Neural progenitor cell (in vitro differentiated cells): ENCODE measurements at places on chromosomes 5 and 9. TPM values are rescaled to one million over a fixed set of nuclear protein-coding genes. Genes with fewer than 3 reads are reported as not detected.

- no peak overlapping the region for H3K4me3 ChIP-seq
- no peak overlapping the region for H3K27ac ChIP-seq
- no peaks in the 10 kb centered on the region for H3K36me3 ChIP-seq
- DNase-seq, result no peak
- no peaks in the 10 kb centered on the region for H3K27me3 ChIP-seq
- no peaks in the 10 kb centered on the region for H3K4me1 ChIP-seq
Measured at GRCh38 chr5:167001246-167001645, 1290.2 kb upstream of the WWC1 start.

- H3K27ac ChIP-seq, result no peak overlapping the region
- H3K4me1 ChIP-seq, result peaks cover 6% of the 10 kb centered on the region
- no peaks in the 10 kb centered on the region for H3K27me3 ChIP-seq
- DNase-seq, result peak; percentile 84
Measured at GRCh38 chr9:35553670-35554543, 51.2 kb upstream of the TESK1 start.

GRCh38 chr9:127937388-127938297, at the start of gene DPM2:
DPM2 (minus strand) TSS chr9:127937854; CDS start chr9:127937820, 34 bp downstream.
- H3K36me3 ChIP-seq, result no peaks in the 10 kb centered on the region
- H3K4me3 ChIP-seq, result peak within 1 kb of the TSS; percentile 94
- peaks cover 11% of the 10 kb centered on the region for H3K4me1 ChIP-seq
- H3K27me3 ChIP-seq, result no peaks in the 10 kb centered on the region

DNA sequence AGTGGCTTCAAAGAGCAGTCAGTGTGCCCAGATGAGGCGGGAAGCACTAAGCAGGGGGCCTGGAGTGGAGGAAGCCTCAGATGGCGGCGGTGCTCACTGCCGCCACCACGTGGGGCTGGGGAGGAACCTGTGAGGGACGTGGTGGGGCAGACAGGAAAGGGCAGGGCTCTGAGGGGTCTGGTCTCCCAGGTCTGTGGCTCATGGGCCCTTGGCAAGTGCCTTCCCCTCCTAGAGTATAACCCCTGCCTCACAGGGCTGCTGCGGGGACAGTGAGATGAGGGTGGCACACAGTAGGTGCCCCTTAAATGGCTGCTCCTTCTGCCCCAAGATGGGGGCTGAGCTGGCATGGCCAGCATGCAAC, 26.6 kb downstream of the NR5A1 start:
- H3K4me1 ChIP-seq, result peaks cover 49% of the 10 kb centered on the region
- peak; percentile 83 for DNase-seq
- peaks cover 22% of the 10 kb centered on the region for H3K27me3 ChIP-seq
- no peak overlapping the region for H3K4me3 ChIP-seq

DNA sequence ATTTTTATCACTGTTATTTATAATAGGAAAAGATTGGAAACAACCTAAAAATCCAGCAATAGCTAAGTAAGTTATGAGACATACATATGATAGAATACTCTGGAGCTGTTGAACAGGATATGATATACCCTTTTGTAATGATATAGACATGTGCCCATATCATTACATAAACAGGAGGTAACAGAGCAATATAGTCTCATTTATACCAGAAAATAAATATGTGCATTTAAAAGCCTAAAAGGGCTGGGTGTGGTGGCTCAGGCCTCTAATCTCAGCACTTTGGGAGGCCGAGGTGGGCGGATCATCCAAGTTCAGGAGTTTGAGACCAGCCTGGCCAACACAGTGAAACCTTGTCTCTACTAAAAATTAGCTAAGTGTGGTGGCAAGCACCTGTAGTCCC, 2.3 kb upstream of the FABP6 start:
- H3K27me3 ChIP-seq, result no peaks in the 10 kb centered on the region
- H3K4me1 ChIP-seq, result no peaks in the 10 kb centered on the region
- H3K4me3 ChIP-seq, result no peak overlapping the region

- no peak overlapping the region for H3K4me3 ChIP-seq
- H3K27me3 ChIP-seq, result no peaks in the 10 kb centered on the region
Measured at GRCh38 chr5:66553916-66554575, 42.1 kb upstream of the MAST4 start.

DNA sequence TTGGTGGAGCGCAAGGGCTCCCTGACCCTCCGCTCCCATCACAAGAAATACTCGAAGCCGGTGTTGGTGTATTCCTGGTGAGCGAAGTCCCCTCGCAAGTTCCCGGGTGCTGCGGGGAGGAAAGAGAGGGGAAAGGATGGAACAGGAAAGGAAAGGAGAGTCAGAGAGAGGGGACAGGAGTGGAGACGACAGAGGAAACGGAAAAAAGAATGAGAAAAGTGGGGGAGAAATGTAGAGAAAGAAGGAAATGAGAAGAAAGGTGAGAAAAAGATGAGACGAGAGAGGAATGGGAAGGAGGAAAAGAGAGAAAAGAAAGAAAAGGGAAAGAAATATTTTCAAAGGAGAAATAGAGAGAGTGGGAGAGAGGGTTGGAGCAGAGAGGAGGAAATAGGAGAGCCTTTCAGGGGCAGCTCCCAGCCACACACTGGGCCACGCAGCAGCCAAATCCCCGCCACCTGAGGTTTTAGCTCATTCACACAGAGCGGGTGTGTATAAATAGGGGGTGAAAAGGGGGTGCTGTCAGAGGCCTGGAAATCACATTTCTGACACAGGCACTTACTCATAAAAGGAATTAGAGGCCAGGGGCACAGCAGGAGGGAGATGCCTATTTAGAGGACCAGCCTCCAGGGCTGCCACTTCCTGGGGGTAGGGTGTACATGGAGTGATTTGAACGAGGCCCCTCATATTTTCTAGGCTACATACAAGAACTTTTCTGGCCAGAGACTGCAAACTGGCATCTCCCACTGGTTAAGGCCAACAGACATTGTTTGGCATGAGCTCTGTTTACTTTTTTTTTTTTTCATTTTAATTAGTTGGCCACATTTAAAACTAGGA, 555 bp downstream of the CFAP95 start:
- no peaks in the 10 kb centered on the region for H3K36me3 ChIP-seq
- no peak overlapping the region for H3K27ac ChIP-seq
- peak overlapping the region; percentile 50 for H3K4me3 ChIP-seq
- H3K4me1 ChIP-seq, result peaks cover 19% of the 10 kb centered on the region
- DNase-seq, result peak; percentile 36

DNA sequence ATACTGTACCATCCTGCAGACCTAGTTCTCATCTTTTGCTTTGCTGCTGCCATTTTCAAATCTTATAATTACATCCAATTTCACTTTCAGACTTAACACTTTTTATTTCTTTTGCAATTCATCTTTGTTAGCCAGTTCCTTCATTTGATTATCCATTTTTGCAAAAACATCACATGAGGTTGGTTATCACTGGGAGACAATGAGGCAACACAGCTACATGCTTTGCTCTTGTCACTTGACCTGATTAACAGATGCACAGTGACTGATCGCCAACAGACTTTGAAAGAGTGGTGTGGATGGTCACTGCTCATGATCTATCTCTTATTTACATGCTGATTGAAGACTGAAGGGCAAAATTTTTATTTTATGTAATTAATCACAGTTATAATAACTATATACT, 17.0 kb upstream of the RNF20 start:
- H3K36me3 ChIP-seq, result no peaks in the 10 kb centered on the region
- no peaks in the 10 kb centered on the region for H3K27me3 ChIP-seq
- DNase-seq, result no peak

- H3K27me3 ChIP-seq, result no peaks in the 10 kb centered on the region
- no peak for DNase-seq
- no peak overlapping the region for H3K4me3 ChIP-seq
- no peaks in the 10 kb centered on the region for H3K36me3 ChIP-seq
- H3K4me1 ChIP-seq, result peaks cover 6% of the 10 kb centered on the region
Measured at GRCh38 chr5:136052692-136053335, 24.0 kb downstream of the TGFBI start.

DNA sequence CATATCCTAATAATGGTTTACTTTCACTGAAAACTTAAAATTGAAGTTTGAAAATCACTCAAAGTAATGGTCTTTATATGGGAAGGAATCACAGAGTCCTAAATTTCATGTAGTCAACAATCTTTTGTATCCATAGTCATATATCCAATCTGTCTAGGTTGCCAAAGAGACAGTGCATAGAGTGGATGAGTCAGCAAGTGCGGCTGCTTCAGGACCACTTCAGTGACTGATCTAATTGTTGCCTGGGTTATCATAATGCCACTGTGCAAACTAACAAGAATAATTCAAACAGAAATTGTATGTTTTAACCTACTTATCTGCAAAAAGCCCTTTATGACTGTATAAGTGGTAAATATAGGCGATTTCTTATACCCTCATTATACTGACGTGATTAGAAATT, 211.3 kb upstream of the PRR16 start:
- no peak for DNase-seq
- no peak overlapping the region for H3K4me3 ChIP-seq
- H3K4me1 ChIP-seq, result no peaks in the 10 kb centered on the region
- no peaks in the 10 kb centered on the region for H3K36me3 ChIP-seq
- no peaks in the 10 kb centered on the region for H3K27me3 ChIP-seq
- H3K27ac ChIP-seq, result no peak overlapping the region

GRCh38 chr9:110638381-110638954, 30.1 kb upstream of the MUSK start:
- H3K36me3 ChIP-seq, result peaks cover 9% of the 10 kb centered on the region
- H3K4me3 ChIP-seq, result no peak overlapping the region
- DNase-seq, result no peak
- no peaks in the 10 kb centered on the region for H3K4me1 ChIP-seq
- no peaks in the 10 kb centered on the region for H3K27me3 ChIP-seq
- H3K27ac ChIP-seq, result no peak overlapping the region

GRCh38 chr5:19497229-19497815, 490.7 kb downstream of the CDH18 start:
- no peaks in the 10 kb centered on the region for H3K4me1 ChIP-seq
- H3K36me3 ChIP-seq, result no peaks in the 10 kb centered on the region
- H3K27ac ChIP-seq, result no peak overlapping the region
- no peaks in the 10 kb centered on the region for H3K27me3 ChIP-seq
- no peak overlapping the region for H3K4me3 ChIP-seq

- H3K27me3 ChIP-seq, result no peaks in the 10 kb centered on the region
- H3K36me3 ChIP-seq, result no peaks in the 10 kb centered on the region
- no peak for DNase-seq
- no peaks in the 10 kb centered on the region for H3K4me1 ChIP-seq
- no peak overlapping the region for H3K4me3 ChIP-seq
- H3K27ac ChIP-seq, result no peak overlapping the region
Measured at GRCh38 chr5:105782501-105782900, 1888.2 kb downstream of the EFNA5 start.

Gene TEK
- 12.3 and 14.6 TPM in 2 replicates for total RNA-seq

Gene ASPN
- not detected in 2 replicates for total RNA-seq

Gene LARP1
- 53.8 and 85.2 TPM in 2 replicates for total RNA-seq
